ENCODE measurements at places on chromosomes 5 and 9. TPM values are rescaled to one million over a fixed set of nuclear protein-coding genes. Genes with fewer than 3 reads are reported as not detected.

GRCh38 chr5:126235628-126236027, 187.6 kb upstream of the GRAMD2B start:
- DNase-seq, result no peak

DNA sequence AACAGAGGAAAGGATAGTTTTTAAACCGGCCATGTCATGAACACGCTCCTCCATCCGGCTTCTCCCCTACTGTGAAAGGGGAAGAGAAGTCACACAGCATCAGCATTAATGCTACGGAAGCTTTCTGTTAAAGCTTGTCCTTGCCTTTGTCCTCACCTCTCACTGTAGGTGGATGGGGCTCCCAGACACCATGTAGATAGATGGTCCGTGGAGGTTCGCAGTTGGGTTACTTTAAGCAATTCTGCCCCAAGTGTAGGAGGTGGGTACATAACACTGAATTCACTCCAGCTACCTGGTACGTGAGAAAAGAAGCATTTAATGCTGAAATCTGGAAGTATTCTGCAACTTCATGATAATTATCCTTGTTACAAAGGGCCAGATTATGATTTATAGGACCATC, 165.8 kb downstream of the BAAT start:
- DNase-seq, result no peak

- DNase-seq, result no peak
Observed at GRCh38 chr5:137587919-137588318, 88.8 kb upstream of the SPOCK1 start.

The DIRAS2 gene
- total RNA-seq, result 1.8 TPM

- DNase-seq, result no peak
Observed at GRCh38 chr9:4016789-4017188, 283.1 kb downstream of the GLIS3 start.

The SVEP1 gene
- total RNA-seq, result 97.8 TPM

- no peak for DNase-seq
Observed at GRCh38 chr5:37685816-37686215, 154.0 kb downstream of the GDNF start.

The ZCCHC7 gene
- 11.8 TPM for total RNA-seq

GRCh38 chr5:149618581-149619248, 37.4 kb downstream of the ARHGEF37 start:
- DNase-seq, result no peak

The KLF9 gene
- 354 TPM for total RNA-seq

GRCh38 chr9:113139225-113139829, 11.5 kb upstream of the SLC31A2 start:
- DNase-seq, result no peak

GRCh38 chr9:38029915-38030638, 39.0 kb downstream of the SHB start:
- no peak for DNase-seq

The GABRB2 gene
- 3.7 TPM for total RNA-seq

GRCh38 chr5:143491646-143492045, 88.2 kb upstream of the NR3C1 start:
- no peak for DNase-seq

DNA sequence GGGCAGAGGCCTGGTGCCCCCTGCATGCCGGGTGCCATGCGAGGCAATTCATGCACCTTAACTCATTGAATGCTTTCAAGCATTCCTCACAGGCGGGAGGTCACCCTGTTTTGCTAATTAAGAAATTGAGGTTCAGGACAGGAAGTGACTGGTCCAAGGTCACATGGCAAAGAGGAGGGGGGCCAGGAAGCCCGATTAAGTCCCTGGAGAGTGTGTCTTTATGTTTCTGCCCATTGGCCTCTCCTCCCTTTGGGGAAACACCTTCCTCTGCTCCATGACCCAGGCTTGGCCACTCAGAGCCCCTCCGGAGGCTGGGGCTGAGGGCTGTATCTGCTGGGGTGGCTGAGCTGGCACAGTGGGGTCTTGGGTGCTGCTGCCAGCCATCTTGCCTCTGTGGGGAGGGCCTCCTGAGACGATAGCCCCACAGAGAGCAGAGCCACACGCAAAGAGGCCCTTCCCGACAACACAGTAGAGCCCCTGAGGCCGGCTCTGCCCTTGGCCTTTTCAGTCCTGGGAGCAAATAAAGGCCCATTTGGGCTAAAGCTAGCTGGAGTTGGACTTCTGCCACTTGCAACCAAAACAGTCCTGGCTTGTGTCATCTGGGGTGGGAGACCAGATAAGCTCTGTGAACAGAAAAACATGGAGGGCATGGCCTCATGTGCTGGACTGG, 90.8 kb upstream of the NEURL1B start:
- DNase-seq, result no peak

The RALGPS1 gene
- 3.3 TPM for total RNA-seq

DNA sequence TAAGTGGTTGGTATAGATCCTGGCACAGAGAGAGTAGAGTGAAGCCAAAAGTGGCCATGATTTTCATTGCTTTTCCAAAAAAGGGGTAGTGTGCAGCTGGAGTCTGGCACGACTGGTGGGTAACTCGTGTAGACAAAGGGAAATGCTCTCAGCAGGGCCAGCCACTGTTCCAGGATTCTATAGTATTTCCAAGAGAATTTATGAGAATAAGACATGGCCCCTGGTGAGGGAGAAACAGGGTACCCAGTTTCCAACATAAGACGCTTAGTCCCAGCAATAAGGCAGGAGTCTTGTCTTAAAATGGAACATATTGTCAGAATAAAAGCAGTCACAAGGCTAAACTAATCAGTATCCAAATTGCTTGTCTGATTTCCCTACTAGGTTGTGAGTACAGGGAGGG, 52.1 kb downstream of the NMUR2 start:
- no peak for DNase-seq

DNA sequence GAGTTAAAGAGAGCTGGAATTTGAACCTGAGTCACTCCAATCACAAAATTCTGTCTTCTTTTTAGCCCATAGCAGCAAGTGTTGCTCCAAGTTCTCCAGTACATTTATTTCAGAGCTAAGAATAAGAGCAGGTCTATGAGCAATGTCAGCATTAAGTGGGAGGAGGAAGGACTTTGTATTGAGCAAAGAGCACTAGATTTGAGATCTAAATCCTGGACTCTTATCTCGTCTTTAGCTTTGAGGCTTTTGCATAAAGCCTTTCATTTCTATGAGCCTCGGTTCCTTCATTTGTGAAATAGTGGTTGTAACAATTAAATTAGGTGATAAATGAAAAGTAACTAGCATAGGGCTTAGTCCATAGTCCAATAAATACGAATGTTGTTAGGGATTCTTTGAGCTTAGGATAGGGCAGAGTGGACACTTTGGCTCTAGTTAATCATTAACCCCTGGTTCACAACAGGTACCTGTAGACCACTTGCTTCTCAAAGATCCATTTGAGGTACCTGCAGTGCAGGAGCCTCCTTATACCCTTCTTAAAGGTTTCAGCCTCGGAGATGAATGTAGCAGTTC, 464.1 kb upstream of the KLF4 start:
- DNase-seq, result no peak

DNA sequence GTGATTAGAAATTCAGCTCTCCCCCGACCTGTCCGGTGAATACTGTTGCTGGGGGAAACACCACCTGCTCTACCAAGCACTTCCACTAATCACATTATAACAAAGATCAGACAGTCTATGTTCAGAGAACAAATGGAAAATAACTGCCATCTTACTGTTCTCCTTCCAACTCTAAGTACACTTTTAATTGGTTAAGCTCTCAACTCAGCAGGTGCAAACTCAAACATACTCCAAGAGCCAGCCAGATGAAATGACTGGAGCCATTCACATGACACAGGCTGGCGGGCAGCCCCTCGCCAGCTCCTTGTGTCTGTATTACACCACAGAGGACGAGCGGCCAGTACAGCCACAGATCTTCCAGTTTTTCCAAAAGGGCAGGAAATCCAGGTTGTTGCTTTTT, 16.1 kb downstream of the LIFR start:
- DNase-seq, result no peak

The SKP2 gene
- total RNA-seq, result 15.1 TPM

GRCh38 chr5:149707097-149707496, 23.0 kb upstream of the PPARGC1B start:
- no peak for DNase-seq

DNA sequence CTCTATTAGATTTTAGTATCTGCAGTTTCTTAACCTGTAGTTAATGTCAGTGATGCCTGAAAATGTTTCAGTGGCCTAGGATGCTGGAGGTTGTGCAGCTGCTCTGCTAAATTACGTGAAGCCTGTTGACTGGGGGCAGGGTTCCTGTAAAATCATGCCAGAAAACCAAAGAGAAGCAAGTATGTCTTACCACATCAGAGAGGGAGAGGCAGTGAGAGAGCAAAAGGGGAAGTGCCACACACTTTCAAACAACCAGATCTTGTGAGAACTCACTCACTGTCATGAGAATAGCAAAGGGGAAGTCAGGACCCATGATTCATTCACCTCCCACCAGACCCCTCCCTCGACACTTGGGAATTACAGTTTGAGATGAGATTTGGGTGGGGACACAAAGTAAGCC, 83.9 kb upstream of the CYLC2 start:
- DNase-seq, result no peak

The CMYA5 gene
- 7.0 TPM for total RNA-seq

DNA sequence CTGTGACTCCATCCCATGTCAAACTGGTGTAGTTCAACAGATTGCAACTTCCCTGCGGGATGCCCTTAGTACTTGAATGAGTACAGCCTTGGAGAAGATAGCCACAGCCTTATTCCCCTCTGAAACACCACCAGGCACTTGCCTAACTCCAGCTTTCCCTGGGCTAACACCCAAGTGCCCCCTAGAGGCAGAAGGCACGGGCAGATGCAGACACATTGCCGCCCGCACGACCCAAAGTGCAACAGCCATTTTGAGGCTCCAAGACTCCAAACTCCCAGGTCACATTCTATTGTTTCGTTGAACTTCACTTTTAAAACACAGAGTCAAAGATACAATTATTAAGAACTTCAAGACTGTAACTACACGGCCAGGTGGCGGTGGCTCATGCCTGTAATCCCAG, 163.6 kb upstream of the CDH6 start:
- no peak for DNase-seq

- DNase-seq, result no peak
Observed at GRCh38 chr5:53480416-53481158, at the start of gene FST. Gene FST, plus strand, starts transcription at chr5:53480629. Its CDS starts 163 bp downstream, at chr5:53480792.

DNA sequence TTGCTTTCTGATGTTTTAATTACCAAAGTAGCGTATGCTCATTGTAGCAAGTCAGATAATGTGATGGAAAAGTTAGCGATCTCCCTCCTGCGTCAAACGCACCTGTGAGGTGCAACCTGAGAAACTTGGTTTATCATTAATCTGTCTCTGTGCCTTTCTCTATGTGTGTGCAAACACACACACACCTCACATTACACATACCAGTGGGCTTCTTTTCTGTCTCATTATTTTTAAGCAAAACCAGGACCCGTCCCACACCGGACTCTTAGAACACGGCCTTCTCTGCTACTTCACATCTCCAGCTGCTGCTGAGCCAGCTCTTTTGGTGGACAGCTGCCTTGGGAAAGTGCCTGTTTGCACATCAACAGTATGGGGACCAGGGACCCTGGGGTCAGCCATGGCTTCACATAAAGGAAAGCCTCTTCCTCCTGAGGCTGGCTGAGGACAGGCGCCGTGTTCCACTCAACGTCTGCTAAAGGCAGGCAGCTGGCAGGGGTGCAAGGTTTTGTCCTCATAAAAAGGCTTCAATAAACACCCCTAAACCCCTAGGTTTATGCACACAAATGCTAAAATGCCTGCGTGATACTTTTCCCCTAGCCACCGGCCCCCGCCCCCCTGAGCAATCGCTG, 44.2 kb downstream of the MRPL36 start:
- no peak for DNase-seq

DNA sequence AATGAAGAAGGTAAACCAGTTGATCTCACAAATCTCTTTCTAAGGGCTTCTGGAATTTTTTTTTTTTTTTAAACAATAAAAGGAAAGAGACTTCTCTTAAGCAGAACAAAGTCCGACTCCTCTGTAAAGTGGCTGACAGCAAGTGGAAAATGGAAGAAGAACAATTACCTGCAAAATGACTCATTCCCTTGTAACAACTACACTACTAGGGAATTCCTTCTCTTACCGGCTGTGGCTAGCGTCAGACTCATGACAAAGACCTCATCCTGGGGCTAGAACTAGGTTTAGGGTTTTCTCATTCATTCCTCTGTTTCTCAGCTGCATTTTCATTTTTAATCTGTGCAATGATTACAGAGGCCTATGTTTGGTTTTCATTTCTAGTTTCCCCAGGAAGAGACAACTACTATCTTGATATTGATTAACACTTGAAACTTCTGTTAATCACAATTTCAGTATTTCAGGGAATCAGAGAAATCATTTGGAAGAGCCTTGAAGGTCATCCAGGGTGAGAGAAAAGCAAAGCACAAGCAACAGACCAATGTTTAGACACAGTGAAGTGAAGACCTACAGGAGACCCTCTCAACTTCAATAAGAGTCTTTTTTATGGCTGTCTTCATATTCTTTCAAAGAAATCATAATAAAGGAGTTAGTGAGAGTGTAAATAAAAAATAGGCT, 437.9 kb downstream of the RAB3C start:
- DNase-seq, result no peak

The DMRT2 gene
- 7.6 TPM for total RNA-seq

The CNTNAP3 gene
- total RNA-seq, result 10.5 TPM

- DNase-seq, result no peak
Observed at GRCh38 chr5:38546691-38547146, 9.7 kb downstream of the LIFR start.

GRCh38 chr5:162283609-162284008, 216.0 kb downstream of the GABRG2 start:
- DNase-seq, result no peak

DNA sequence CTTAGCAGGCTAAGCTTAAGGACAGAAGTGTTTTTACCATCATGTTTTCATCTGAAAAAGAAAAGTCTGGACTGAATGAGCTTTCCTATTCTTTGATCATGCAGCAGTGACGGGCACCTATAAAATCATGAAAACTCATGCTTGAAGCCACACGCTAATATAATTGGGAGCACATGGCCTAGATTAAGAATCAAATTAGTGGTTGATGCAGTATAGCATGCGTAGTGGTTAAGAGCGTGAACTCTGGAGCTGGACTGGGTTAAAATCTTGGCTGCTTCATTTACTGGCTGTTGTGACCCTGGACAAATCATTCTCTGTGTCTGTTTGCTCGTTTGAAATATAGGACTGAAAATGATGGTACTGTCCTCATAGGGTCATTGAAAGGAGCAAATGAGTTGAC, 49.9 kb upstream of the IL13 start:
- no peak for DNase-seq

DNA sequence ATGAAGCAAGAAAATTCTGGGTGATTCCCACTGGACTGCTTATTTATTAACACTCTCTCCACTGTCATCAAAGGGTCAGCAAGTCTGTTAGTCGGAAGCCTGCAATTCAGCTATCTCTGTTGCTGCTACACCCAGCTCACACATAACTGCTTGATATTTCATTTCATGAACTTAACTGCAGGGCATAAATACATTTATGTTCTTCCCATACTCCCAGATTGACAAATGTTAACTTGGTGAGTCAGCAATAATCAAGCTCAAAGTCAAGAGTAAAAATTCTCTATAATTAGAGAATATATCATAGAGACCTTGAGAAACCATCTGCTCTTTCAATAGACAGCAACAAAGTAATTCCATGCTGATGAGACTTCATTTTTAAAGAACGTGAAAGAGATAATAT, 198.8 kb downstream of the ADAMTS12 start:
- DNase-seq, result no peak
